ENCODE measurements at places on chromosomes 6 and 20.

DNA sequence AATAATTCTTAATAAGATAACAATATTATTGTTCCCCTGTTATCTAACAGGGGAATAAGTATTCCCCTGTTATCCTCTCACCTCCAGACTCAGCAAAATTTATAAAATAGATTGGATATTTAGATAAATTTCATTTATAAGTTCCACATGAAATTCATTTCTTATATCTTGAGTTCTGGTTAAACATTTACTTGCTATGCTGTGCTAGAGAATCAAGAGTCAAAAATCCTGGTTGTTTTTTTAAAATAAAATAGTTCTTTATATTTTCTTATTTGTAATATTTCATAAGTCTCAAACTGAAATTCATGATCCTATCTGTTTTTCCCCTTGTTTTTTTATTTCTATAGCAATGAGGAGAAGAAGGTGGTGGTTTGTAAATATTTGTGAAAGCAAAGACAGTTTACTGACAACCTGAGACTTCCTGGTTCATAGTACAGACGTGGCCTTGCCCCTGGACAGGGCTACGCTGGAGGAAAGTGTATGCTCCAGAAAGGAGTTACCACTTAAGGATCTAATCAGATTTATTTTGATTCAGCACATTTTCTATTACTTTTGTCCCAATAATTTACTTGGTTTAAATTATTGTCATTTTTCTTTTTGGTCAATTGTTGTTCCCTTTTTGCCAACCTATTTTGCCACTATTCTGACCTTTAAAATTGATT, 37.8 kb upstream of the MARCKS start:
- DNase-seq: no peak

GRCh38 chr6:34025861-34026260, 120.0 kb downstream of the GRM4 start:
- no peak for DNase-seq

- no peak for DNase-seq
Measured at GRCh38 chr6:108656836-108657235, 96.1 kb downstream of the FOXO3 start.

DNA sequence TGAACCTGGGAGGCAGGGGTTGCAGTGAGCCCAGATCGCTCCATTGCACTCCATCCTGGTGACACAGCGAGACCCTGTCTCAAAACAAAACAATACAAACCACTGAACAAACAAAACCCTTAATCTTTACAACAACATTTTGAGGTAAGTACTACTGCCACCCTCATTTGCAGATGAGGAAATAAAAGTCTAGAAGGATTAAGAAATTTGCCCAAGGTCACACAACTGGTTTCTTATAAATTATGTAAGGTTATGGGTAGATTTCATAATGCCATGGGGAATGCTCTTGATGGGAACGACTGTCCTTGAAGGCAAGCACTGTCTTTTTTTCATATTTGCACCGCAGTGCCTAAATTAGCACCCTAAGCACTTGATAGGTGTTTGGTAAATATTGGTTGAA, 13.8 kb upstream of the B4GALT5 start:
- no peak for DNase-seq
